Panc1 (cell line): ENCODE measurements at places on chromosomes 16 and 17. TPM values are rescaled to one million over a fixed set of nuclear protein-coding genes. Genes with fewer than 3 reads are reported as not detected.

ESRP2 gene
- 27.0 TPM for total RNA-seq

CXCL16 gene
- 5.3 TPM for total RNA-seq

KRTAP9-4 gene
- not detected for total RNA-seq

RCVRN gene
- total RNA-seq = not detected

DNA sequence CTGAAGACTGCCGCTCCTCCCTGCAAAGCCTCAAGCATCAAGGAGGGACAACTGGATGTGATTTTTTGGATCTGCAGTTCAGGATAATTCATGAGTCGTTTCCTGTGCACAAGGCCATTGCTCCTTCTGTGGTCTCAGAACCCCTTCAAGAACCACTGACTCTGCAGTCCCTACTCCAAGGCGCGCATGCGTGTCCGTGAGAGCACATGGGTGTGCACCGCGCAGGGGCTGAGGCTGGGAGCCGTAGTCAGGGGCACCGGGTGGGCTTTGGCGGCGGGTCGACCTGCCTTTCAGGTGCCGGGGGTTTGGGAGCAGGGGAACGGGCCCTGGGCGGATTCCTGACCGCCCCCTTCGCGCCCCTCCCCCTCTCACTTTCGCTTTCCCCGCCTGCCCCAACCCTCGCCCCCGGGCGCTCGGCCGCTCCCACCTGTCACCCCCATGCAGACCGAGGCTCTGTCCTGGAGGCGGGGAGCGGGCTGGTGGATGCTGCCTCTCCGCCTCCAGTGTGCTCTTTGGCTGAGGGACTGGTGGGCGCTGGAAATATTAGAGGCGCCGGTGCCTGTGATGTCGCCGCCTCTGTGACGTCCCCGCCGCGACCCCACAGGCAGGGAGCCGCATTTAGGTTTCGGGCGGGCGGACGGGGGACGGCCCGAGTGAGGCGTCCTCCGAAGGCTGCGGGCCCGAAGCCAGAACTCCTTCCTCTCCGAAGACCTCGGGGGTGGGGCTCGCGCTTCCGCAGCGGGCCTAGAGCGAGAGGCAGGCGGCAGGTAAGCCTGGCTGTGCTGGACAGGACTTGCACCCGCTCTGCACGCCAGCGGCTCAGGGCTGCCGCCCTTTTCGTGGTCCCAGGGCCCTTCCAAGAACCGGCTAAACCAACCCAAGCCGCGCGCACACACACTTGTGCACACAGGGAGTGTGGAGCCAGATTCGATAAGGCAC, at the start of gene SPATA32:
SPATA32 (minus strand) TSS at position 518 of the 939 bp plus-strand sequence; CDS start at position 440, 78 bp downstream.
- no peak for DNase-seq
- no peaks in the 10 kb centered on the region for H3K36me3 ChIP-seq
- peak within 1 kb of the TSS; percentile 52 for H3K27ac ChIP-seq
- no peaks in the 10 kb centered on the region for H3K27me3 ChIP-seq

DNA sequence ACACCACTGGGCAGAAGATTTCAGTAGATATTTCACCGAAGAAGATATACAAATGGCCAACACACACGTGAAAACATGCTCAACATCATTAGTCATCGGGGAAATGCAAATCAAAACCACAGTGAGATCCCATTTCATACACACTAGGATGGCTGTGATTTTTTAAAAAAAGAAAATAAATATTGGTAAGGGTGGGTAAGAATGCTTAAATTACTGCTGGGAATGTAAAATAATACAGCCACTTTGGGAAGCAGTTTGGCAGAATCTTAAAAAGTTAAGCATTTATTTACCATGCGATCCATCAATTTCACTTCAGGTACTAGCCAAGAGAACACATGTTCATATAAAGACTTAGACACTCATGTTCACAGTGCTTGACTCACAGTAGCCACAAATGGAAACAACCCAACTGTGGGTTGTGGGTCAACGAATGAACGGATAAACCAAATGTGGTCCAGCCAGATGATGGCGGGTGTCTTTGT, 6.5 kb upstream of the C16orf74 start:
- no peaks in the 10 kb centered on the region for H3K27me3 ChIP-seq
- no peaks in the 10 kb centered on the region for H3K4me1 ChIP-seq
- DNase-seq = no peak
- no peak overlapping the region for H3K4me3 ChIP-seq
- no peak overlapping the region for H3K27ac ChIP-seq

DNA sequence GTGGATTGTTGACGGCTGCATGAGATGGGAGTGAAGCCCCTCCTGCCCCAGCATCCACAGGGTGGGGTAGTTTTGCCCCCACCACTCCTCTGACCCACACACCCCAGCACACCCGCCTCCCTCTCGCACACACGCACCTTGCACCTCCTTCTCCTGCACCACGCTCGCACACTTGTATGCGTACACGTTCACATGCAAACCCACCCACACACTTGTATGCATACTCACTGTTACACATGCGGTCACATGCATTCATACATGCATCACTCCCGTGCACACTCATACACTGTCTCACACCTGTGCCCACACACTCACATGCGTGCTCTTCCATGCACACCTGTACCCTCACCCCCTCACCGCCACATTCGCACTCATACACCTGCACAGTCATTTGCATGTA, 70.5 kb upstream of the CIBAR2 start:
- DNase-seq = no peak
- no peaks in the 10 kb centered on the region for H3K36me3 ChIP-seq
- H3K27me3 ChIP-seq = no peaks in the 10 kb centered on the region
- H3K4me1 ChIP-seq = no peaks in the 10 kb centered on the region; the same call in 1 of the 2 replicates
- no peak overlapping the region for H3K27ac ChIP-seq

DNA sequence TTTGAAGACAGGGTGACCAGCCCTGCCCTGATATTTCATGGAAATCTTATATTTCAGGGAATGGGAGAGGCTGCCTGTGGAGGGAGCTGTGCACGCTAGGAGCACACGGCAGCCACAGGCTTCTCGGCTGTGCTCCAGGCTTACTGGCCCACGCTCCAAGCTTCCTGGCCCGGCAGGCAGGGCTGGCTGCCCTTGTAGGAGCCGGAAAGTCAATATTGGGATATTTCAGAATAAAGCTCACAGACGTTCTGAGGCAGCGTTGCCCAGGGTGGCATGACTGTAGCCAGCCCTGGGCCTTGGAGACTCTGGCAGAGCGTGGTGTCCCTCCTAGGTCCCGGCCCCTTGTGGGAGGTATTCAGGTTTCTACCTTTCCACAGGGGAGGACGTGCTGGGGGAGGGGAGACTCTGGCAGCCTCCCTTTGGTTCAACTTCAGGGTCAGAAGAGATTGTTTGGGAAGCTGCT, 95.6 kb downstream of the NPIPB11 start:
- H3K27me3 ChIP-seq = no peaks in the 10 kb centered on the region
- no peaks in the 10 kb centered on the region; the same call in 1 of the 2 replicates for H3K4me1 ChIP-seq
- no peak overlapping the region for H3K4me3 ChIP-seq
- no peaks in the 10 kb centered on the region for H3K36me3 ChIP-seq
- H3K27ac ChIP-seq = no peak overlapping the region
- DNase-seq = no peak

DNA sequence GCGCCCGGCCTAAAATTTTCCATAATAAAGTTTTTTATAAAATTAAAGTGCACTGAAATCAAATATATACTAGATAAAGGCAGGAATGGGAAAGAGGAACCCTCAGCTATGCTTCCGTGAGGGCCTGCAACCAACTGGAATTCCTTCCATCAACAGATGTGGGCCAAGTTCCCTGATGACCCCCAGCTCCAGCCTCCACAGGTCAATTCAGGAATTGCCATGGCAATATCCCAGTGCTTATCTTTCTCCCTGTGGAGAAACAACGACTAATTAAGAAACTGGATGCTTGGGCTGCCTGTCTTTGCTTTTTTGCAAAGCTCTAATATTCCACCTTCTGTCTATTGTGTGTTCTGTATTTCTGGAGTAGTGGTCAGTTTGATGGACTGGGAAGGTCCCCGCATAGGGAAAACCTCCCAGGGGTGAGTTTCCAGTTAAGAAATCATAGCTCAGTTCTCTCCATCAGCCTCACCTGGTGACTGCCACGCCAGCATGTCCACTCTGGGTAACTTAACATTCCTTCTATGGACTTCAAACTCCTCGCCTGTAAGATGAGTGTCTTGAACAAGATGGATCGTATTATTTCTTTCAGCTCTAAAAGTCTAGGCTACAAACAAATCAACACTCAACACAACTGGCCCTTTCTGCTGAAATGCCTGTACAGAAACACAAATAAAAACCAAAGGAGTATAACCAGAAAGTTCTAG, 67.9 kb downstream of the CREBBP start:
- no peaks in the 10 kb centered on the region for H3K36me3 ChIP-seq
- H3K27ac ChIP-seq = no peak overlapping the region
- no peaks in the 10 kb centered on the region for H3K27me3 ChIP-seq
- H3K4me1 ChIP-seq = no peaks in the 10 kb centered on the region

DNA sequence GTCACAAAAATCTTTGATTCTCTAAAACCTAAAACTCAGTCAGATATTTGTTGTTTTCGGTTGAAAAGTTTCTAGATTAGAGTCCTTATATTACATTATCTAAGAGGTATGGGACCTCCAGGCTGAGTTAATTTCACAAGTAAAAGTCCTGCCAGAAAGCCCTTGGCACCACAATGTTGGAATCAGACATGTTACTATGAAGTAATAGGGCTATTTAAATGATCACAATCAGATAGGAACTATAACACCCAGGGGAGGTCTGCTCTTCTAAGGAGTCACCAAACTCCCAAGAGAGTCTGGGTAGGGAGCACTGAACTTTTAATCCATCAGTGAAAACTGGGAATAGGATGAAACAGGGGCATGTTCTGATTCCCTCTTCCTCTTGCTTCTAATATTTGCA, 54.2 kb downstream of the WIPI1 start:
- no peak overlapping the region for H3K27ac ChIP-seq
- H3K4me3 ChIP-seq = no peak overlapping the region
- H3K36me3 ChIP-seq = no peaks in the 10 kb centered on the region
- no peak for DNase-seq
- no peaks in the 10 kb centered on the region for H3K27me3 ChIP-seq
- H3K4me1 ChIP-seq = no peaks in the 10 kb centered on the region

- no peaks in the 10 kb centered on the region for H3K27me3 ChIP-seq
- H3K36me3 ChIP-seq = no peaks in the 10 kb centered on the region
- DNase-seq = no peak
- peak overlapping the region; percentile 47; the same call in 1 of the 2 replicates for H3K4me3 ChIP-seq
- H3K27ac ChIP-seq = peak overlapping the region; percentile 90
Observed at GRCh38 chr17:78343187-78343542, 16.7 kb downstream of the SOCS3 start.

DNA sequence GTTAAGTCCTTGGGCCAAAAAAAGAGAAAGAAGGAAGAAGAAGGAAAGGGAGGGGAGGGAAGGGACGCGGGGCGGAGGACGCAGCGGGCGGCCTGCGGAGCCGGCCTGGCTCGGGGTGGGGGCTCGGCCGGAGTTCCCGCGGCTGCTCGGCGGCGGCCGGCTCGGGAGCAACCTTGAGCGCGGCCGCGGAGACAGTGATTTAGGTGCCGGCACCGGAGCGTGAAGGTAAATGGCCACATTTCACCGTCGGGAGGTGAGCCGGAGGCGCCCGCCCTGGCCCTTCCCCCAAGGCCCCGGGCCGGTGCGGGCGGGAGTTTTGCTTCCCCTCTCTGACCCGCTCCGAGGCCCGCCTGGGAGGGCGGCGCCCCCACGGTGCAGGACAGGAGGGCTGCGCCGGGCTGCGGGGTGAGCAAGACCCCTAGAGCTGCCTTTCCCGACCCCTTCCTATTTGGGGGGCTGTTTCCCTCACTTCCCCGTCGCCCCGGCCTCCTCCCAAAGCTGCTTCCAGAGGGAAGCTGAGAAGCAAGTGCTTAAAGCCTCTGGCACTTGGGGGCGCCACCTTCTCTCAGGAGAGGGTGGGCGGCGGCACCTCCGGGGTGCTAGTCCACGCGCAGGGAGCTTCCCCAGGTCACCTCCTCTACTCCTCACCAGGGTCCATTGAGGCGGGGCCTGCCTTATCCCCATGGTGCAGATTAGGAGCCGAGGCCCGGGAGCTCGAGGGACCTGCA, 56.5 kb downstream of the MRM1 start:
- no peaks in the 10 kb centered on the region for H3K27me3 ChIP-seq
- peak overlapping the region; percentile 8; the same call in 1 of the 2 replicates for H3K4me3 ChIP-seq
- H3K36me3 ChIP-seq = no peaks in the 10 kb centered on the region
- H3K27ac ChIP-seq = no peak overlapping the region
- no peak for DNase-seq

DNA sequence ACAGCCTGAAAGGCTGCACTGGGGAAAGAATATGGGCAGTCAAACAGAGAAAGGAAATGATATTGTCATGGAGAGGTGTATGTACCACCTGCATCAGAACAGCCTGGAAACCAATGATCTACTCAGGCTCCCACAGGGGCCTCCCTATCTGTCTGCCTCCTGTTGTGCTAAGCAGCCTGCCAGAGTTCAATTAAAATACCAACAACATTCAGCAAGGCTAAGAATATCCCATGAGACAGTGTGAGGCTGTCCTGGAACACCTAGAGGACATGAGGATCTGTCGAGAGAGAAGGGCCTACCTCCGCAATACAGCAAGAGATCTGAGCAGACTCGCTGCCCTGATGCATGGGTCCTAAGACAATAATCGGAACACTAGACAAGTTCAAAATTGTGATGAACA, 8.4 kb downstream of the FXR2 start:
- no peak for DNase-seq
- no peaks in the 10 kb centered on the region for H3K27me3 ChIP-seq
- H3K4me1 ChIP-seq = no peaks in the 10 kb centered on the region
- no peak overlapping the region for H3K4me3 ChIP-seq
- H3K36me3 ChIP-seq = peaks cover 4% of the 10 kb centered on the region

- no peaks in the 10 kb centered on the region for H3K36me3 ChIP-seq
- H3K4me3 ChIP-seq = no peak overlapping the region
- no peaks in the 10 kb centered on the region for H3K27me3 ChIP-seq
- DNase-seq = no peak
- no peak overlapping the region for H3K27ac ChIP-seq
- peaks cover 12% of the 10 kb centered on the region for H3K4me1 ChIP-seq
Observed at GRCh38 chr17:2380226-2380922, 20.5 kb downstream of the MNT start.

DNA sequence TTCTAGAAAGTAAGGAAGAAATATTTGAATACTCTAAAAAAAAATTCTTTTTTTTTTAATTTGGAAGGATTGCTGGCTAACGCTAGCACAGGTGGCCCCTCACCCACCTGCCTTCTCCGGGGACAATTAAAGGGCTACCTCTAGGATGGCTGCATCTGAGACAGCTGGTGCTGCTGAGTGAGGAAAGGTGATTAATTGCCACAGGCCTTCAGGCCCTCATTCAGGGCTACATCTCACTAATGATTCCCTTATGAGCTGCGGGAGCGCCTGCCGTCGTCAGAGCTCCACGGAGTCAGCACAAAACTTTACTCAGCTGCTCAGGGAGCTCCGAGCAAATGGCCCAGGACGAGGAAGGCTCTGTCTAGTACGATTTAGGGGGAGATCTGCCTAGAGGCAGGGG, 27.0 kb upstream of the AKTIP start:
- H3K4me3 ChIP-seq = no peak overlapping the region
- no peaks in the 10 kb centered on the region for H3K36me3 ChIP-seq
- H3K27me3 ChIP-seq = no peaks in the 10 kb centered on the region
- no peak overlapping the region for H3K27ac ChIP-seq
- H3K4me1 ChIP-seq = no peaks in the 10 kb centered on the region
